ENCODE measurements at places on chromosomes 5 and 9. TPM values are rescaled to one million over a fixed set of nuclear protein-coding genes. Genes with fewer than 3 reads are reported as not detected.
A peak's percentile ranks its signal among the peaks of the same experiment; 100 is the strongest.

- no peaks in the 10 kb centered on the region for H3K27me3 ChIP-seq
- DNase-seq = no peak
- H3K36me3 ChIP-seq = no peaks in the 10 kb centered on the region
- no peak overlapping the region for H3K27ac ChIP-seq
Observed at GRCh38 chr5:128199104-128199503, 115.5 kb downstream of the SLC12A2 start.

PCDHA6 gene
- 1.8 TPM for total RNA-seq

AQP7 gene
- total RNA-seq = 1.5 TPM

SLC34A1 gene
- not detected for total RNA-seq

PRUNE2 gene
- total RNA-seq = 17.7 TPM

FSTL4 gene
- total RNA-seq = 1.1 TPM

DNA sequence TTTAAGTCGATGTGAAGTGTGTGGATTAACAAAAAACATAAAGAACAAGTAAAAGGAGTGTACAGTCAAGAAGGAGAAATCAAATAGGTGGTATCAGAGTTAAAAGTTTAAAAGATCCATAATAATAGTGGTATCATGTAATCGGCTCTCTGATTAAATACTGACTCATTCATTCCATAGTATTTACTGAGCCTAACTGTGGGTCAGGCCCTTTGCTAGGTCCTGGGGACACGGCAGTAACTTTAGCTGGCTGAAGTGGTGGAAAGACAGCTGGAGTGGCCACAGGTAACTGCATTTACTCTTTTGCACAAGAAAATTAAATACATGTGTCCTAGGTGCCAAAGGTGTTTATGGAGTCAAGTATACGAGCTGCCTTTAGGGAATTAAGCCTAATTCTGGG is 124.0 kb downstream of the GNAQ start:
- no peaks in the 10 kb centered on the region for H3K4me1 ChIP-seq
- H3K4me3 ChIP-seq = no peak overlapping the region
- no peak overlapping the region for H3K27ac ChIP-seq
- no peak for DNase-seq

- H3K4me3 ChIP-seq = no peak overlapping the region
- H3K27ac ChIP-seq = peak overlapping the region; percentile 79
- H3K36me3 ChIP-seq = no peaks in the 10 kb centered on the region
- H3K4me1 ChIP-seq = no peaks in the 10 kb centered on the region
- DNase-seq = no peak
Observed at GRCh38 chr9:34171753-34172535, 6.9 kb upstream of the UBAP1 start.

SLC6A18 gene
- not detected for total RNA-seq

GRCh38 chr9:78112004-78112403 is 80.4 kb upstream of the GNAQ start:
- DNase-seq = no peak
- H3K36me3 ChIP-seq = no peaks in the 10 kb centered on the region
- H3K27ac ChIP-seq = no peak overlapping the region
- no peaks in the 10 kb centered on the region for H3K27me3 ChIP-seq
- no peak overlapping the region for H3K4me3 ChIP-seq

KCNV2 gene
- total RNA-seq = not detected

DAB2 gene
- total RNA-seq = 162 TPM

DNA sequence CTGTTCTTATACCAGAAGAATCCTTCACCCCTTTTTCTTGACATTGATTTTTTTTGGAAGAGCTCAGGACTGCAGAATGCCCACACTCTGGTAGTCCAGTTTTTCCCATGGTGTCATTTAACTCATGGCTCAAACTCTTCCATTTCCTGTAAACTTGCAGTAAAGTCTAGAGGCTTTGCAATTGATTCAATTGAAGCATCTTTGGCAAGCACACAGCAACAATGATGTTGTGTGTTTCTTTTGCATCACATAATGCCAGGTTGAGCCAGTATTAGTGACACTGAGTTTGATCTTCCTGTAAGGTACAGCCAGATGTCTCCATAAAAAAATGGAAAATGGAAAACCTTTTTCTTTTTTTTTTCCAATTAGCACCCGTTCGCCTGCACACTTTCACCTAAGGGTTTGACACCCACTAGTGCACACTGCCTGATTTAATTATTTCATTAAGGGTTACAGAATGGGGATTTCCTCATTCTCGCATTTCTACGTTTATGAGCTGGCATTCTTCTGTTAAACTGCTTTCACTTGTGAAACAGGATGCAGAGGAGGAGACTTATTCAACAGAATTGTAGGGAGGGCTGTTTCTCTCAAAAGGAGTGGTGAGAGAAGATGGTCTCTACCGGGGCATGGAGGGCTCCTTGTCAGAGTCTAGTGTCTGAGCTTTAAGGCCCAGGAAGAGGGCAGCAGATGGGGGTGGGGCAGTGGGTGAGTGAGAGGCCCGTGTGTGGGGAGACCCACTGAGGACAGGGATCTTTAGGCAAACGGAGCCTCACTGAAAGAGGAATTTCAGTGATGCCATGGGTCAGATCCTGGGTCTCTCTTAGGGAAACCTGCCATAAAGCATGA is 2.2 kb upstream of the S1PR3 start:
- no peak overlapping the region for H3K27ac ChIP-seq
- H3K4me1 ChIP-seq = peaks cover 45% of the 10 kb centered on the region
- DNase-seq = no peak

BASP1 gene
- total RNA-seq = 22.9 TPM

DNA sequence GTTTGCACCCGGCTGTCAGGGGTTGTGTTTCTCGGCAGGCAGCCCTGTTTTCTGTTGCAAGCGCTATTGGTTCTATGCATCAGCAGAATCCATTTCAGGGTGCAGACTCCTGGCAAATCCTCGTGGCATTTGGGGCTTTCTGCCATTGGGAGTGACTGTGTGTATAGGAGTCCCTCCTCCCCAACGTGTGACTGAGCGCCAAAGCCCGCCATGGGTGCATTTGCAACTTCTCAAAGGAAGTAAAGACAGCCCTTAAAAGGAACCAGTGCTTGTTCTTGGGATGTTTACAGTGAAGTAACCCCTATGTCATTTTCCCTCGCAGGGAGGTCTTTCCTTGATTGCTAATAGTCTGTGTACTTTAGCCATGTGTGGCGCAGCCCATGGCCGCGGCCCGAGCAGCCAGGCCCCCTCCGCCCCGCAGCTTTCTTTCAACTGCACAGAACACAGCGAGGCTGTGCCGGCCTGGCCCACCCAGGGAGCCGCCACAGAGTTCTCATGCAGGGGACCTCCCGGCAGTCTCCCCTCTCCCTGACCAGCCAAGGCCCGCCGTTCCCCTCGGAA is 175.6 kb downstream of the HSD17B3 start:
- no peaks in the 10 kb centered on the region for H3K36me3 ChIP-seq
- no peak overlapping the region for H3K27ac ChIP-seq
- DNase-seq = no peak
- H3K27me3 ChIP-seq = no peaks in the 10 kb centered on the region
- H3K4me1 ChIP-seq = no peaks in the 10 kb centered on the region

DNA sequence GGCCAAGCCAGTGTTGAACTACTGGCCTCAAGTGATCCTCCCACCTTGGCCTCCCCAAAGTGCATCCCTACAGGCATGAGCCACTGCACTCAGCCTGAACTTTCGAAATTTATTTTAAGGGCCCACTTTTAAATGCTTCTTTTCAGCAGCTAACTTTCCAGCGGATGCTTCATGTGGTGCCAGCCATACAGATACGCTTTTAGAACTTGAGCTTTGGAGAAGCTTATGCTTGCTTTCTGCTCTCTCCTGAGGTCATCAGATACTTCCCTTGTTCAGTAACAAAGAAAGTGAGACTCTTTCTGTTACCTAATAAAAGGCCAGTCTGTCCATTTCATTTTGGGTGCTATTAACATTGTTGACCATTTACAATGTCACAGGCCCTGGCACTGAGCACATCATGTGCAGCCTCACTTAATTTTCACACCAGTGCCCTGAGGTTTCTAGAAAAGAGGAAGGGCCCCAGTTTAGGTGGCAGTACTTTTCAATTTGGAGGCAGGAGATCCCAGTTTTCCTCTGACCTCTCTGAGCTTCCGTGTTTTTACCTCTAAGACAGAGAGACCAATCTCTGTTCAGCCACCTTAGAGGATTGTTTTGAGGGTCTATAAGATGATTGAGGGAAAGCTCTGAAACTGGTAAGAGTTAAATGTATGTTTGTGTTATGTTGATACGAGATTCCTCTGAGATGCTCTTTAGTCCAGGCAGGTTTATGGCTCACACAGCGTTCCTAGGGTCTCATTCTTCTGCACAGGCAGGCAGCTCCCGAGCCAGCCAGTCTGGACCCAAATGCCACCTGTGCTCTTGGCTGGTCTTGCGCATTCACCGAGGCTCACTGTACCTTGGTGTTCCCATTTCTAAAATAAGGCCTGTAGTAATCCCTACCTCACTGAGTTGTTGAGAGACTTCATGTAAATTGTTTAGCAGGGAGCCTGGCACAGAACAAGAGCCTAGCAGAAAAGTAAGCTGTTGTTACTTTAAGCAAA is 4.4 kb downstream of the ABL1 start:
- H3K4me1 ChIP-seq = peaks cover 11% of the 10 kb centered on the region
- no peak overlapping the region for H3K4me3 ChIP-seq
- no peak overlapping the region for H3K27ac ChIP-seq
- H3K36me3 ChIP-seq = no peaks in the 10 kb centered on the region
- DNase-seq = no peak
- H3K27me3 ChIP-seq = no peaks in the 10 kb centered on the region

GRCh38 chr9:10678790-10679189 is 66.0 kb upstream of the PTPRD start:
- H3K4me3 ChIP-seq = no peak overlapping the region
- no peaks in the 10 kb centered on the region for H3K4me1 ChIP-seq
- no peaks in the 10 kb centered on the region for H3K27me3 ChIP-seq

DNA sequence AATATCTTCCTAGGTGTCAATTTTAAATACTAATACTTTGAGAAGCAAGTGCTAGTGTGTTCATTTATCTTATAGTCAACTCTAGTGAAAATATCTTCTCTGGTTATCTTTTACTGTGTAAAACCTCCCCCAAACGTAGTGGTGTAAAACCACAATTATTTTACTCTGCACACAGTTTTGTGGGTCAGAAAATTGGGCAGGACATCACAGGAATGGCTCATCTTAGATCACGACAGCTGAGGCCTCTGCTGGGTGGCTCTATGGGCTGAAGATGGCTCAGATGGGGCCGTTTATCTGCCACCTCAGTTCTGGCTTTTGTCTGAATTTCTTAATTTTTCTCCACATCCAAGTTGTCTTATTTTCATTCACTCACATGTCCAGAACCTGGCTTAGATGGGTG is 457.2 kb upstream of the ACTBL2 start:
- H3K27ac ChIP-seq = no peak overlapping the region
- no peaks in the 10 kb centered on the region for H3K27me3 ChIP-seq
- no peak overlapping the region for H3K4me3 ChIP-seq

- H3K4me3 ChIP-seq = peak within 1 kb of the TSS; percentile 45
- no peaks in the 10 kb centered on the region for H3K36me3 ChIP-seq
- H3K27me3 ChIP-seq = peaks cover 91% of the 10 kb centered on the region
- no peak for DNase-seq
Observed at GRCh38 chr5:80959768-80960442, at the start of gene RASGRF2. Gene RASGRF2 (plus strand): TSS chr5:80960363. CDS start chr5:80960739, 376 bp downstream.

PRXL2C gene
- total RNA-seq = 18.2 TPM

GRCh38 chr5:4661326-4661725 is 478.8 kb upstream of the ADAMTS16 start:
- no peak overlapping the region for H3K4me3 ChIP-seq
- DNase-seq = no peak

DNA sequence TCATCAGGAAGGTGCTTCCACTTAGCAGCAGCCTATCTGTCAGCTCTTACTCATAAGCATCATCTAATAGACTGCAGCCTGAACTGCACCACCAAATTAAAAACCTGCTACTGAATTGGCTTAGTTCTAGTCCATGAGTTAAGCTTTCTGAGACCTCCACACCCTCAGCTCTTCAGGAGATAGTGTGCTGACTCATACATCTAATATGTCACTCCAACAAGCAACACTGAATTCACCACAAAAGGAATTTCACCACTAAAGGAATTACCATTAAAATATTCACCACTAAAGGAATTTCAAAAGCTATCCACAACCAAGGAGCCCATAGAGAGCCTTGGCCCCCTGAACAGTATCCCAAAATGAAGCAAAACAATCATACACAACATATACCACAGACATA is 418.5 kb upstream of the RORB start:
- H3K4me3 ChIP-seq = no peak overlapping the region
- no peaks in the 10 kb centered on the region for H3K27me3 ChIP-seq
- H3K36me3 ChIP-seq = no peaks in the 10 kb centered on the region
- H3K27ac ChIP-seq = no peak overlapping the region

DNA sequence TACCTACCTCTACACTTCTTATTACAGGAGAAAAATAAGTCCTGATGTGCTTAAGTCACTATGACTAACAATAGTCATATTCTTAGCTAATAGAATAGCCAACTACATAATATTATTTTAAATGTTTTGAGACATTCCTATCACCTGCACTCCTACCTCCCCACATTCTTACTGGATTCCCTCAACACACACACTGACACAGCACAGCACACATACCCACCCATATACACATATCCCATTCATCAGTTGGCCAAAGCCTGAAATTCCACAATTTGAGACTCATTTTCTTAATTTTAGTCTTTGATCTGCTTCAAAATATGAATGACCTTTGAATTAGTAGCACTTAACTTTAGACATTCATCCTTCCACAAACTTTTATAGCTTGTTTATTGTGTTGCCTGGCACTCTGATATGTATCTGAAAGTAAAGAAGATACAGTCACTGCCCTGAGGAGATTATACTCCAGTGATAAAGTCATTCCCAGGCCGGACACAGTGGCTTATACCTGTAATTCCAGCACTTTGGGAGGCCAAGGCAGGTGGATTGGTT is 168.3 kb upstream of the RASA1 start:
- no peak overlapping the region for H3K4me3 ChIP-seq
- H3K4me1 ChIP-seq = no peaks in the 10 kb centered on the region
- DNase-seq = no peak
- H3K27ac ChIP-seq = no peak overlapping the region
- no peaks in the 10 kb centered on the region for H3K27me3 ChIP-seq

DNA sequence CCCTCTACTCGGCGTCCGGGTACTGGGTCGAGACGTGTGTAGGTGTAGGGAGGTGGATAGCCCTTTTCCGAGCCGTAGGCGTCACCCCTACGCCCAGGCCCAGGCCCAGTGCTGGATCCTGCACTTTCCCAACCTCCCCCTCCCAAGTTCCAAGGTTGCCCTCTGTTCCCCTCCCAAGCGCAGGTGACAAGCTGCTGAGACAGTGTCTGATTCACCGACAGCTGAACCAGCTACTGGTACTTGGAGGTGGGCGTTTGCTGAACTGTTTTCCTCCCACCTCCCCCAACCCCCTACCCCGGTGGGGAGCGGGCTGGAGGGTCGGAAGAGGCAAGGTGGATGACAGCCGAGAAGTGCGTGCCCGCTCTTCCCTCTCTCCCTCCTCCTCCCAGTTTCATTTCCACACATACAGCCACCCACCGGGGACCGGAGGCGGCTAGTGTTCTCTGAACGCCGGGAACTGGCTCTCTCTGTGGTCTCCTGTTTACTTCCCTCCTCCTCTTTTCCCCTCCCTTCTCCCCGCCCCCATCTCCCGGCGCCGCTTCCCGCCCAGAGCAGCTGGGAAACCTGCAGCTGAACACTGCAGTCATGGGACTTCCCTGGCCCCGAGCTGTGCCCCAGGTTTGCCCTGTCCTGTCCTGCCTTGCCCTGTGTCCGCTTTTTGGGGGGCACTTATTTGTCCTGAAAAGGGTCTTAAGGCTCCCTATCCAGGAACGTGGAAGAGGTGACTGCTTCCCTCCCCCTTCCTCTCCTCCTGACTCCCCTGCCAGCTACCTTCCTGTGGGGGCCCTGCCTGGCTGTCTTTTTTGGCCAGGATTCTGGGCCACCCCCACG is 6.2 kb upstream of the KLF9 start:
- H3K27me3 ChIP-seq = no peaks in the 10 kb centered on the region
- no peaks in the 10 kb centered on the region for H3K36me3 ChIP-seq
- peak overlapping the region; percentile 30 for H3K4me3 ChIP-seq
- peak; percentile 66 for DNase-seq

- peaks cover 81% of the 10 kb centered on the region for H3K4me1 ChIP-seq
- H3K4me3 ChIP-seq = no peak overlapping the region
- H3K27ac ChIP-seq = peak overlapping the region; percentile 79
- no peaks in the 10 kb centered on the region for H3K27me3 ChIP-seq
Observed at GRCh38 chr5:151677776-151678545, 8.8 kb downstream of the SPARC start.
